ENCODE measurements at places on chromosomes 2 and 18.

DNA sequence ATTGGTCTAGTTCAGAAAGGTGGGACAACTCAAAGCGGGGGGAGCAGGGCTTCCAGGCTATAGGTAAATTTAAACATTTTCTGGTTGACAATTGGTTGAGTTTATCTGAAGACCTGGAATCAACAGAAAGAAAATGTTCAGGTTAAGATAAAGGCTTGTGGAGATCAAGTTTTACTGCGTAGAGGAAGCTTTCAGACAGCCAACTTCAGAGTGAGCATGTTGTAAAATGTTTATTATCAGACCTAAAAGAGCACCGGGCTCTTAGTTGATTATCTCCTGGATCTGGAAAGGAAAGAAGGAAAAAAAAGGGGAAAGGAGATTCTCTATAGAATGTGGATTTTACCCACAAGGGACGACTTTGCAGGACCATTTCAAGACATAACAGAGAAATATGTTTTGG, 227.0 kb upstream of the SH3BP4 start:
- no peak for DNase-seq

DNA sequence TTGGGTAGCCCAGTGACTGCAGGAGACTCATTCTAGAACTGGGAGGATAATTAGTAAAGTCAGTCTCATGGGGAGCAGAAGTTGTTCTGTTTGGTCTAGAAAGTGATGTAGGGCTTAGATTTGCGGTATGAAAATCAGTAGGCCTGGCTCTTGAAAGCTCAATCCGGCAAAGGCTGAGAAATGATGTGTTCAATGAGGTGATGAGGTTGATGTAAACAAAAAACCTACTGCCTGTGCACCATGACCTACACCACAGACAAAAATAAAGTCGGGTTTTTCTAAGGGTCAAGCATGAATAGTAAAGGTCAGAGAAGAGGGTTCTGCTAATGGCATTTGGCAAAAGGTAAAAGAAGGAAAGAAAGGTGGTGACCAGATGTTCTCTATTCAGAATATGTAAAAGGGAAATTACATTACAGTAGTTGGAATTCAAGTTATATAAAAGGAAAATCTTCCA, 80.8 kb upstream of the COL5A2 start:
- DNase-seq = no peak

DNA sequence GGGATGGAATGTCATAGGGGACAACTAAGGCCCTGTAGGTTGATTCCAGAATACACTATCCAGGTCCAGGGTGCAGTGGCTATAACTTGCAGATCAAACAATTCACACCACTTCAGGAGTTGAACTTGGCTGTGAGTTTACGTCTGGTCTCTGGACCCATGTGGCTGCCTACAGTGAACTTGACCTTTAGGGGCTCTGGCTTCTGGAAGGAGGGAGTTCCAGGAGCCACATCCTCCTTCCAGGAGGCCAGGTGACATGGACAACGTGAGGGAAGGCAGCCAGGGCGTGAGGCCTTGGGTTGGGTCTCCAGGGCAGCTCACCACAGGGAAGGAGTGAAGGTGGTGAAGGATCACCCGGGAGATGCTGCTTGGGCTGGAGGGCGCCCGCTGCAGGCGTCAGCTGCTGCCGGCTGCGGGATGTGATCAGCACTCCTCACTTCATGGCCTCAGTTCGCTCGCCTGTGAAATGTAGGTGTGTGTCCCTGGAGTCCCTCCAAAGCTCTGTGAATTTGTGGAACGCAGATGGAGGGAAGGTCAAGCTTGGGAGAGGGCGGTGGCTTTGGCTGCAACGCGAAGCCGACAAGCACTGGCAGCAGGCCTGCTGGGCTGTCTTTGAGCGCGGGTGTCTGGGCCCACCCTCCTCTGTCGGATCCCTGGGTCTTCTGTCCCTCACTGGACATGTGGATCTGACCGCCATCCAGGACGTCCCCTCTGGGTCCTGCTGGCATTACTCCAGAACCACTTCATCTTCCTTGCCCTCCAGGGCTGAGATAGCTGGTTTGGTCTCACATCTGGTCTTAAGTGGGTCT, 146.5 kb downstream of the GLI2 start:
- DNase-seq = no peak

- DNase-seq = no peak
Measured at GRCh38 chr2:7016601-7017211, 99.5 kb downstream of the RNF144A start.

DNA sequence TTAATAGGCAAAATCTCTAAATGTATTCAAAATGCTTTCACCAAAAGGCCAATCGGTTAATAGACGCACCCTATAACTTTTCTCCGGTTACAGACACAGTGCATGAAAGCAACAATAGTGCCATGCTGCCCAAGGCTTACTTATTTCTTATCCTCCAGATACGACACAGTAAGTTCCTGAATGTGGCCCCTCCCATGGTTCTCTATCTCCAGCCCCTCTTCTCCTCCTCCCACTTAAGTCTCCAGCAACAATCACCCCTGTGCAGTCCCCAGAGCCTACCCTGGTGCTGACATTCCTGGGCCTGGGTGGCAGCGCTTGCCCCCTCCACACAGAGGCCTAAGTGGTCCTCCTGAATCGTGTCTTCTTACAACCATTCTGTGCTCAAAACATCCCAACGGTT, 3.6 kb downstream of the KIDINS220 start:
- DNase-seq = no peak

DNA sequence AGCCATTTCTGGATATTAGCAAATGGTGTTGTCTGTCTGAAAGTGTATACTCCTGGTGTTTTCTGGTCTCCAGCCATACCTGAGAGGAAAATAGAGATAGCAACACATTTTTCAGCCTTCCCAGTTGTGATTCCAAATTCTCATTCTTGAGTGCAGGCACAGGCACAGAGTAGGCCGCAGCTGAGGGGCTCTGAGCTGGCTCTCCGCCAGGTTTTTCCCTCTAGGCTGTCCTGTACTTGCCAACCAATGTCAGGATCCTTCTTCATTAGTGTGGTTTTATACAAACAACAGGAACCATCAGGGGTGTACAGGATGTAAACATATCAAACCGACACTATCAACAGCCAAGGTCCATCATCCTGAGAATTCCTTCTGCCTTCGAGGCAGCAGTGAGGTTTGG, 1733.6 kb upstream of the CELF4 start:
- DNase-seq = no peak

- DNase-seq = no peak
Measured at GRCh38 chr2:30971231-30972025, 164.2 kb upstream of the CAPN13 start.

GRCh38 chr2:217950401-217950871, 52.4 kb downstream of the TNS1 start:
- no peak for DNase-seq

DNA sequence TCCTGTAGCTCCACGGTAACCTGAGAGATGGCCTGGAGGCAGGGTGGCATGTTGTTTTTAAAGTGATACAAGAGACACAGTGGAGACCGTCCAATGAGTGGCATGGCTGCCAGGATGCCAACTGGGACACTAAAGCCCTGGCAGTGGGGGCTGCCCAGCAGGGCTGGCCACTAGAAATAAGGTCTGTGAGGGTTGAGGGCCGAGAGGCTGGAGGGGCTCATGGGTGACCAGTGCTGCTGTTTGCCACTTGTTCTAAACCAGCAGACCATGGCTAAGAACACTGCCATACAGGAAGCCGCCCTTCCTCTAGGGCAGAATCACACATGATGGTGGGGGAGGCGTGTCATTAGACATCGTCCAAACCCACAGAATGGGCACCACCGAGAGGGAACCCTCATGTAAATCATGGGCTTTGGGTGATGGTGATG, 71.9 kb downstream of the ALPK2 start:
- no peak for DNase-seq

DNA sequence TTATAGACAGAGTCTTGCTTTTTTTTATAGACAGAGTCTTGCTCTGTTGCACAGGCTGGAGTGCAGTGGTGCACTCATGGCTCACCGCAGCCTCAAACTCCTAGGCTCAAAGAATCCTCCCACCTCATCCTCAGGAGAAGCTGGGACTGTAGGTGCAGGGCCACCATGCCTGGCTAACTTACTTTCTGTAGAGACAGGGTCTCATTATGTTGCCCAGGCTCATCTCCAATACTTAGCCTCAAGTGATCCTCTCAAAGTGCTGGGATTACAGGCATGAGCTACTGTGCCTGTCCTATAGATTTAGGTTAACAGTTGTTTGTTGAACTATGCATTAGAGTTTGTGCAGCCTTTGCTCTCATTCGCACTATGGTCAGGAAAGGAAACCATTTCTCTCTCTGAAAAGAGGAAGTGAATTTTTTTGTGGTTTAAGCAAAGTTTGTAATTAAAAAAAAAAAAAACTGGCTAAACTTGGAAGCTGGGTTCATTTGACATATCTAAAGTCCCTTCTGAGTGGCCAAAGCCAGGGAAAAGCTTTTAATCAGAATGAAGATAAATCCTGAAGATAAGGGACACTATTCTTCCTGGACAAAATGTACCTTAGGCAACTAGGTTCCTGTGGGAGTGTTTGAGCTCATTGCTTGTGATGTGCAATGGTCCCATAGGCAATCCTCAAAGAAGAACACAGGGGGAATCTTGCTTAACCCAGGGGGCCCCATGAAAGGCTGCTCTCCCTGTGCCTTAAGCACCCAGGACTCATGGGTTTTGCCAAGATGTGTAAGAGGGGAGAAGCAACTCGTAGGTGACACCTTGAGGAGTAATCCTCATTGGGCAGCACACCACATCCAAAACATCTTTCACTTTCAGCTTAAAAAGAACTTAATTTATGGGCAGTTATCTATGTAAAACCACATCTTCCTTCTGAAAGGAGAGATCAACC, 201.7 kb downstream of the MREG start:
- DNase-seq = no peak

GRCh38 chr2:108965540-108966289, 23.3 kb downstream of the EDAR start:
- DNase-seq = no peak

GRCh38 chr2:31932589-31932988, 78.2 kb downstream of the MEMO1 start:
- DNase-seq = no peak

GRCh38 chr2:23273786-23274185, 111.2 kb upstream of the KLHL29 start:
- no peak for DNase-seq

Data from pons (tissue), 1 donor.